Hematopoietic multipotent progenitor cell treated with erythropoietin and hydrocortisone succinate and interleukin-3 and kit ligand, for 8 days (in vitro differentiated cells): ENCODE measurements at places on chromosomes 4 and X.

- no peak for DNase-seq
These were observed 20.8 kb downstream of the FGFRL1 start for GRCh38 chr4:1031956-1032795.

DNA sequence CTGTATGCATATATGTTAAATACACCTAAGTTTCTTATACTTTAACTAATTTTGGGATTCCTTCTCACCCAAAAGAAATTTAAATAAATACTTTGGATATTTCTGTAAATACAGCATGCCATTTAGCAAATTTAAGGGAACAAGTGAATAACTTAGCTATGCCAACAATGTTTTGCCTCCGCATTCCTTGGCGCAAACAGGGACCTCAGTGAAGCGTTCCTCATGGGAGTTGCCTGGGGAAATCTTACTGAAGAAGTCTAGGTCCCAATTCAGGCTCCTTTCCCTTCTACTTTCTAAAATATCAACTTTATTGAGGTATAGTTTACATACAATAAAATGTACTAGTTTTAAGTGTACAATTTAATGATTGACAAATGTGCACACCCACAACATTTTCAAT is 25.0 kb downstream of the COL4A5 start:
- DNase-seq = no peak

GRCh38 chr4:175447016-175447415 is 365.0 kb downstream of the GPM6A start:
- no peak for DNase-seq

- no peak for DNase-seq
These were observed 47.2 kb downstream of the TBCK start for GRCh38 chr4:106268786-106269185.

GRCh38 chrX:47184486-47184885 is 9.1 kb upstream of the UBA1 start:
- no peak for DNase-seq

DNA sequence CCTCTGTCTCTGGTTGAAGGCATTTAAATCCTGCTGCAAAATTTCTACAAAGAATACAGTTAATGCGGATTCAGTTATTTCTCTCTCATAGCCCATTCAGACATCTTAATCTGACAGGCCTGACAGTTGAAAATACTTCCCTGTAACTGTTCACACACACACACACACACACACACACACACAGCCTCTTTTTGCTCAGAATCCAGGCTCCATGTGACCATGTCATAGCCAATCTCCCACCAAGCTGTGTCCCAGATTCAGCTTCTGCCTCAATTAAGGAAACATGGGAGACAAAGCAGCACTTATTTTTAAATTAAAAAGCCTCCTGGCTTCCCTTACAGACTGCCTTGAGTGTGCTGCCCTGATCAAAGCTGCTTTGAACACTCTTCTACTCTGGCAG is 49.3 kb upstream of the EFHC2 start:
- DNase-seq = no peak

DNA sequence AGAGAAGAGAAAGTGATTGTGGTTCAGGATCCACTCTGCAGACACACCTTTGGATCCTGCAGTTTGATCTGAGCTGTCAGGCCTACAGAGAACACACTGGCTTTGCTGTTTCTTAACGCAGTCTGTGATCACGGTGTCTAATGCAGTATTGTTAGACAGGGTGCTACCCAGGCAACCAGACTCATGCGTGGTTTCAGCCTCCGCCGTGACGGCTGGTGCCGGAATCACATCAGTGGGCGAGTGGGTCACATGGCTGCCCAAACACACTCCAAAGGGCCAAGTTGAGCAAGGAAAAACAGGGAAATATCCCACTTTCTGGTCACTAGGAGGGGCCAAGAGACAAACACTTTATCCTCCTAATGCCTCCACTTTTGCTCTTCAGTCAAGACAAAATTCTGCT is 27.5 kb downstream of the CCDC149 start:
- no peak for DNase-seq
